ENCODE measurements at places on chromosomes 2 and 18.

- H3K4me3 ChIP-seq: no peak overlapping the region
- H3K36me3 ChIP-seq: 0 out of 2 replicates have a peak, but pooled peaks cover 1% of the 10 kb centered on the region
- peaks cover 18% of the 10 kb centered on the region for H3K4me1 ChIP-seq
- H3K27me3 ChIP-seq: no peaks in the 10 kb centered on the region
Observed at GRCh38 chr2:236082061-236082460, 86.1 kb downstream of the GBX2 start.

DNA sequence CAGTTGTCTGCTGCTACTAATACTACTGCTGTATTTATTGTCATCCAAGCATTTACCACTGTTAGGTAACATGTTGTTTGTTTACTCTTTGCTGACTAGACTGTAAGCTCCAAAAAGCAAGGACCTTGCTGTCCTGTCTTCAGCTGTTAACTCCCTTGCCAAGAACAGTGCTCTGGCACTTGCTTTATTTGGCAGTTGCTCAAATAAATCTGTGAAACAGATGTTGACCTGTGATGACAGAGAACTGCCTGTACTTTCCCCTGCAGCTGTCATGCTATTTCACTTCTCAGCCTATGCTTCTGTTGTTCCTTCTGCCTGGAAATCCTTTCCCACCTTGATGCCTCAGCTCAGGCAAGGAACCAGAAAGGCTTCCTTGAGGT, 181.2 kb downstream of the ATAD2B start:
- H3K36me3 ChIP-seq: no peaks in the 10 kb centered on the region
- H3K27ac ChIP-seq: no peak overlapping the region
- no peaks in the 10 kb centered on the region for H3K4me1 ChIP-seq
- H3K27me3 ChIP-seq: no peaks in the 10 kb centered on the region
- no peak for DNase-seq
- H3K4me3 ChIP-seq: no peak overlapping the region

GRCh38 chr18:7603259-7604000, 36.3 kb downstream of the PTPRM start:
- no peak overlapping the region for H3K27ac ChIP-seq
- H3K27me3 ChIP-seq: no peaks in the 10 kb centered on the region
- no peaks in the 10 kb centered on the region for H3K36me3 ChIP-seq

- H3K27me3 ChIP-seq: no peaks in the 10 kb centered on the region
- no peak overlapping the region for H3K27ac ChIP-seq
- no peaks in the 10 kb centered on the region for H3K4me1 ChIP-seq
- H3K36me3 ChIP-seq: peaks cover 21% of the 10 kb centered on the region
Observed at GRCh38 chr2:233414273-233414654, 60.0 kb downstream of the DGKD start.

DNA sequence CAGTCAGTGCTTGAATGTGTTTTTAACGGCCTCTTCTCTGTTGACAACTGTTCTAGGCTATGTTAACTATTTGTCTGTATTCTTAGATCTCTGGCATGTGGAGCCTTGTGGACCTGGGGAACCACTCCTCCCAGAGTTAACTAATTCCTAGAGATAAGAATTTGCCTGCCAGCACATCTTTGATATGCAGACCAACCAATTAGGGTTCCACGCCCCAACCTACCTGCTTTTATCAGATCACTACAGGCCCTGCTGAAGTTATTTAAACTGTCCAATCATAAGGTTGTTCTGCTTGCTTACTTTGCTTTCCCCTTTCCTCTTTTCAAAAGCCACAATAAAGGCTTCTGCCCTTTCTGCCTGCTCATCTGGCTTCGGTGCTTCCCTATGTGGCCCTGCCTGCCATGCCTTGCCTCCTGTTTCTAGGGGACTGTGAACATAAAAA, 8.5 kb upstream of the CYBRD1 start:
- no peaks in the 10 kb centered on the region for H3K27me3 ChIP-seq
- no peak for DNase-seq
- H3K27ac ChIP-seq: no peak overlapping the region
- peaks cover 3% of the 10 kb centered on the region for H3K36me3 ChIP-seq
- no peak overlapping the region for H3K4me3 ChIP-seq

- H3K4me1 ChIP-seq: no peaks in the 10 kb centered on the region
- no peaks in the 10 kb centered on the region for H3K27me3 ChIP-seq
- H3K27ac ChIP-seq: no peak overlapping the region
- H3K36me3 ChIP-seq: no peaks in the 10 kb centered on the region
Observed at GRCh38 chr2:15383695-15384350, 177.3 kb downstream of the NBAS start.

DNA sequence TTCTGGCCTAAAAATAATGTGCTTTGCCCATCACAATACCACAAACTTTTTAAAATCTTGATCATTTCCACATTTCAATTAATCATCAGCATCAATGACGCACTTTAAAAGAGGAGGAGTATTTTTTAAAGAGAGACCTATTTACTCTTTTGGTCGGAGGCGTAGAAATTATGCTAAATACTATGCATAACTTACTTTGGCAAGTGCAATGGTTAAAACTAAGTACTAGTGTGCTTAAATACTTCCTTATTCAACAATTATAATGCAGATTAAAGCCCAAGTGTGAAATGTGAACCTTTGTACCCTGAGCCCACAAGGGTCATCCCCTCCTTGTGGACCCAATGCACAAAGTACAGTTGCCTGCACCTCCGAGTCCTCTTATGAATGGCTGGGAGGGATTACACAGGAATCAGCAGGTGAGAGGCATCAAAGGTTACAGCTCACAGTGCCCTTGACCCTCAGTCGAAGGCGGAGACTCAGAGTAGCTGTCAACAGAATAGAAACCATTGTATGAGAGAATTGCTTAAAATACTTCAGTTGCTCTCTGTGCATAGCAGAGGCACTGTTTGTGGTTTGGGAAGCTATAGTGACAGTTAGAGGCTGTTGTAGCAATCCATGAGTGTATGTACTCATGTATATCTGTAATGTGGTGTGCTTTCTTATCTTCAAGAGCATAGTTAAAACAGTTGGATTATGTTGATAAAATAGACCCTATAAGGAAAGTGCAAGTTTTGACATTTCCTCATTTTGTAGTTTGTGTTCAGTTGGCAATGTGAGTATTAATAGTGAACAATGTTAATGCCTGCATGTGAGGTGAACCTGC, 151.7 kb upstream of the ITGA4 start:
- H3K27ac ChIP-seq: no peak overlapping the region
- no peak overlapping the region for H3K4me3 ChIP-seq
- no peaks in the 10 kb centered on the region for H3K27me3 ChIP-seq
- no peak for DNase-seq
- H3K4me1 ChIP-seq: no peaks in the 10 kb centered on the region
- no peaks in the 10 kb centered on the region for H3K36me3 ChIP-seq

- no peak for DNase-seq
- no peak overlapping the region for H3K27ac ChIP-seq
- no peaks in the 10 kb centered on the region for H3K36me3 ChIP-seq
- no peaks in the 10 kb centered on the region for H3K4me1 ChIP-seq
Observed at GRCh38 chr2:197908990-197909776, 104.8 kb downstream of the PLCL1 start.

- H3K36me3 ChIP-seq: no peaks in the 10 kb centered on the region
- DNase-seq: peak; percentile 85
- H3K4me3 ChIP-seq: no peak overlapping the region
- H3K27ac ChIP-seq: no peak overlapping the region
- peaks cover 8% of the 10 kb centered on the region for H3K4me1 ChIP-seq
Observed at GRCh38 chr2:42931146-42931817, 138.9 kb upstream of the HAAO start.

DNA sequence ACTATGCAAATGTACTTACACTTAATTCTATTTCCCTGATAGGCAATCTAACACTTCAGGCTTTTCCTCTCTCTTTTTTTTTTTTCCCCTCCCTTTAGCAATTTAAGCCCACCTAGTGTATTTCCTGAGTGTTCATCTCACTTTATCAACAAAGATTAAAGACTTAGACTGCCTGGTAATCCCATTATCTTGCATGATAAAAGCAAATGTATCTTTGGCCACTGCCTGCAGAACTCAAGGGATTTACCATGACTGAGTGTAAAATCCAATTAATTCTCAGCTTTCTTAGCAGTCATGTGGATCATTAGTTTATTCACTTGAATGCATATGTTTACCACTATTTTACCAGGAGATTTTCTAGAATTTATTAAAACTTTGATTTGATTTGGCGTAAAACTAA, 1102.2 kb upstream of the GYPC start:
- no peaks in the 10 kb centered on the region for H3K27me3 ChIP-seq
- no peaks in the 10 kb centered on the region for H3K4me1 ChIP-seq
- H3K36me3 ChIP-seq: no peaks in the 10 kb centered on the region
- H3K4me3 ChIP-seq: no peak overlapping the region

- H3K4me3 ChIP-seq: no peak overlapping the region
- H3K4me1 ChIP-seq: peaks cover 3% of the 10 kb centered on the region
- H3K27me3 ChIP-seq: no peaks in the 10 kb centered on the region
- no peak overlapping the region for H3K27ac ChIP-seq
- DNase-seq: no peak
- H3K36me3 ChIP-seq: peaks cover 2% of the 10 kb centered on the region
Observed at GRCh38 chr2:150700666-150701580, 213.5 kb upstream of the RND3 start.

All from H9 (cell line).